ENCODE measurements at places on chromosomes 12 and 14. TPM values are rescaled to one million over a fixed set of nuclear protein-coding genes. Genes with fewer than 3 reads are reported as not detected.

The ITPR2 gene
- polyA plus RNA-seq = 13.3 TPM

The SYT1 gene
- polyA plus RNA-seq = 25.1 TPM

- DNase-seq = no peak
These were observed 60.0 kb downstream of the ARMH4 start for GRCh38 chr14:58091883-58092630.

DNA sequence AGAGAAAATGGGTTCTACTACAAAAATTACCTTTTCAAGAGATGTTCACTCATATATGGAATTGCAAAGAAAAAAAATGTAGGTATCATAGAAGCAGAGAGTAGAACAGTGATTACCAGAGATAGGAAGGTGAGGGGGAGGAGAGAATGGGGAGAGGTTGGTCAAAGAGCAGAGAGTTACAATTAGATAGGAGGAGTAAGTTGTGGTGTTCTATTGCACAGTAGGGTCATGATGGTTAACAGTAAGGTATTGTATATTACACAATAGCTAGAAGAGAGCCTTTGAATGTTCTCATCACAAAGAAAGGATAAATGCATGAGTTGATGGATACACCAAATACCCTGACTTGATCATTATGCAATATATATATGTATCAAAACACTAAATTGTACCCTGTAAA is 145.8 kb downstream of the TMEM117 start:
- DNase-seq = no peak

- DNase-seq = no peak
These were observed 142.0 kb upstream of the GZMB start for GRCh38 chr14:24775950-24776349.

The SNW1 gene
- polyA plus RNA-seq = 91.8 TPM

The SMIM41 gene
- polyA plus RNA-seq = 0.34 TPM

GRCh38 chr12:75756771-75757170 is 245.4 kb upstream of the KRR1 start:
- DNase-seq = no peak

GRCh38 chr12:108312693-108313189 is 26.4 kb downstream of the CMKLR1 start:
- DNase-seq = no peak

DNA sequence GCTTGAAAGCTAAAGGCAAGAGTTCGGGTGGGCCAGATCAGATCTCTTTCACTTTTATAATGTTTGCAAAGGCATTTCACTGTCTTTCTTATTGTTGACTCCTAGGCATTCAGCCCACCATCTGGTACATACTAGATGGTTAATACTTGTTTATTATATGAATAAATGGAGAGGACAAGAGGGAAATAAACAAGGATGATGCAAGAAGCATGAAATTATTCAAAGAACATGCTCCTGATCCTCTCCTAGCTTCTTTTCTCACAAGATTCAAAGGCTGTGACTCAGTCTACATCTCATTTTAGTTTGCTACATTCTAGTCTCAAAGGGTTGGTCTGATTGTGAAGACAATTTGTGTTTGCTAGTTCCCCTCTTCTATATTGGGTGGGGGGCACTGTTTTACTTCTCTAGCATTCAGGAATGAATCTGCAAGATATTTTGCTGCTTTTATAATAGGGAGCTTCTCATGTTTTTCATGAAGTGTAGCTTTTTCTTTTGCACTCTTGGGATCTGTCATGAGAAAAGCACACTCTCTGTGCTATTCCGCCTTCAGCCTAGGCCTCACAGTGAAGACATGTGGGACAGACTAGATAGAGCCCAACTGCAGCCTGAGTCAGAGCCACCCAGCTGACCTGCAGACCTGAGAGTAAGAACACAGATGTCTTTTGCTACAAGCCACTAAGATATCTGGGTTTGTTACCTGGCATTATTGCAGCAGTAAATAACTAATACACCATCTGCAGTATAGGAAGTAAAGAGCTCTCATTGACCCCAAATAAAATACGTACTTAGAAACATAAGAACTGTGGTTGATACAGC is 65.7 kb downstream of the PTHLH start:
- no peak for DNase-seq

The OR6C2 gene
- not detected for polyA plus RNA-seq

DNA sequence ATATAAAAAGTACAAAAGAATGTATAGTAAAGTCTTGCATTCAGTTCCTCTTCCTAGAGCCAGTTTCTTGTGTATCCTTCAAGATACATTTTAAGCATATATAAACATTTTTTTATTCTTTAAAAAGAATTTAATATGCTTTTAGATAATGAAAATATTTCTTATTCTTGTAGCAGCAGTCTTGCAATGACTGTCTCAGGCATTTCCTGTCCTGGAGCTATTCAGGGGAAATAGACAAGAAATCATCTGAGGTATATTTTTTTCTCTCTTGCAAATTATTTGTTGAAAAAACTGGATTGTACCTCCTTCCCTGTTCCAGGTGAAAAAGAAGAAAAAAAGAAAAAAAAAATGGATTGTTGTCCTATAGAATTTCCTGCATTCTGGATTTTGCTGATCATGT is 17.0 kb upstream of the ERBB3 start:
- DNase-seq = no peak

The UNG gene
- polyA plus RNA-seq = 67.3 TPM

The FGF6 gene
- not detected for polyA plus RNA-seq

GRCh38 chr14:57402173-57402852 is 11.9 kb downstream of the NAA30 start:
- no peak for DNase-seq

- no peak for DNase-seq
These were observed 68.5 kb downstream of the BHLHE41 start for GRCh38 chr12:26056335-26056734.

GRCh38 chr14:52081964-52082363 is 13.1 kb upstream of the NID2 start:
- DNase-seq = no peak

DNA sequence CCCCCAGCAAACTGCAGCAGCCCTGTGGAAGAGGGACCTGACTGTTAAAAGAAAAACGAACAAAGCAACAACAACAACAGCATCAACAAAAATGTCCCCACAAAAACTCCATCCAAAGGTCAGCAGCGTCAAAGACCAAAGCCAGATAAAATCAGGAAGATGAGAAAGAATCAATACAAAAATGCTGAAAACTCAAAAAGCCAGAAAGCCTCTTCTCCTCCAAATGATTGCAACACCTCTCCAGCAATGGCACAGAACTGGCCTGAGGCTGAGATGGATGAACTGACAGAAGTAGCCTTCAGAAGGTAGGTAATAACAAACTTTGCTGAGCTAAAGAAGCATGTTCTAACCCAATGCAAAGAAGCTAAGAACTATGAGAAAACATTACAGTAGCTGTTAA is 45.4 kb upstream of the PPP4R3A start:
- DNase-seq = no peak
